ENCODE measurements at places on chromosomes 2 and 18.
A peak's percentile ranks its signal among the peaks of the same experiment; 100 is the strongest.

DNA sequence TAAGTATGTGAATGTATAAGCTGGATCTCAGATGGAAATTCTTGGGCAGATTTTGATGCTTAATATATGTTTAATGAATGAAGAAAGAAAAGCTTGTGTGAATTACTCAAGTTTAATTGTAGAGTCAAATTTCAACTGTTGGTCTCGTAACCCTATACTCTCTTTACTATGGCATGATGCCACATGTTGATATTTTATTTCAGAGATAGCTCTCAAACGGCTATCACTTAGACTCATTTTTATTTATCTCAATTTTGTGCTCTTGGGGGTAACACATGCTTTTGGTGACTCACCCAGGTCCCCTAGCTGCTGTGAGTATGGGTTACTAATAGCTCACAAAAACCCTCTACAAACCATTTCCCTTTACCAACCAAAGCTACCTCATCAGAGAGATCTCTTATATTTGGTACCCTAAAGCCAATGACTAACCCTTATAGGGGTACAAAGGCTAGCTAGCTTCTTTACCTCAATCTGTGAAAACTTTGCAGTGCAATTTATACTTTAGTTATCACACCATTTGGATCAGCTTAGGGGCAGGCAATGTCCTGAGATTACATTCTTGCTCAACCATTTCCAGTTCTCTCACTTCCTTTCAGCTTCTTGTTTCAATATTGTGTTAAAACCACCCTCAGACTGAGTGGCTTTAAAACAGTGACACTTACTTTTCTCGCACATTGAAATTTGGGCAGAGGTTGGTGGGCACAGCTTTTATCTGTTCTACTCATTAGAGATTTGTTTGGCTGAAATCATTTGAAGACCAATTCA lies 240.3 kb downstream of the CDH7 start:
- no peak for DNase-seq

- DNase-seq, result no peak
Observed at GRCh38 chr2:106953779-106954178, 67.8 kb upstream of the ST6GAL2 start.

- no peak for DNase-seq
Observed at GRCh38 chr2:54073796-54074195, 41.6 kb upstream of the ACYP2 start.

- no peak for DNase-seq
Observed at GRCh38 chr2:104465981-104466380, 387.9 kb upstream of the POU3F3 start.

DNA sequence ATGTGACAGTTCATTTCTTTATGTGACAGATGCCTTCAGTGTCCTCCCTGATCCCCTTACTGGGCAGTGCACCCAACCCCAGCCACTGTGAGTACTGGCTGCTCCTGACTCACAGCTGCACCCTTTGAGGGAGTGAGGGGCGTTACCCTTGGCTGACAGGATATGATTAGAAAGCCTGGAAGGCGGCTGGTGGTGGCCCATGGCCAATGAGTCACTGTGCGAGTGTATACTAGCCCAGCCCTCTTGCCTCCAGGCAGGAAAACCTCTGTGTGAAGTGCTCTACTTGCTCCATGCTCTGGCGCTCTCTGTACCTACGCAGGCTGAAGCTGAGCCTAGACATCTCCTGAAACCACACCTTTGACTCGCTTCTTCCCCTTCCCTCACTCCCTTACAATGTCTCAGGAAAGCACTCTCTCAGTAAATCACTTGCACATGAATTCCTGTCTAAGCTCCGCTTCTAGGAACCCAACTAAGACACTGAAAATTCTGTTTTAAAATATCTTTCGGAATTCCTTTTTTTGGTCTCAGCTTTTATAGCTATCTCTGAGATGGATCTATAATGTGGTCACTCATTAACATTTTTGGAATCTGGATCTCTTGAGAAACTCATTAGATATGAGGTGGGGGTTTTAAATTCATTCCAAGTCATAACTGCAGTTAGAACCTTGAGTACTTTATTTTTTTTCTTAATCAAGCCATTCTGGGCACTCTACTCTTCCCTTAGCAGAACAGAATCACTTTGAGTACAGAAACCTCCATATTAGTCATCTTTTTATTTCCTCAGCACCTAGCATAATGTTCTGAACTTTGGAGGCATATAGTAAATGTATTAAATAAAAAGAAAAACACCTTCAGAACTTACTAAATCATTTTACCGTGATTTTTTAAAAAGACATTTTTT lies 25.3 kb upstream of the STAM2 start:
- DNase-seq, result no peak

DNA sequence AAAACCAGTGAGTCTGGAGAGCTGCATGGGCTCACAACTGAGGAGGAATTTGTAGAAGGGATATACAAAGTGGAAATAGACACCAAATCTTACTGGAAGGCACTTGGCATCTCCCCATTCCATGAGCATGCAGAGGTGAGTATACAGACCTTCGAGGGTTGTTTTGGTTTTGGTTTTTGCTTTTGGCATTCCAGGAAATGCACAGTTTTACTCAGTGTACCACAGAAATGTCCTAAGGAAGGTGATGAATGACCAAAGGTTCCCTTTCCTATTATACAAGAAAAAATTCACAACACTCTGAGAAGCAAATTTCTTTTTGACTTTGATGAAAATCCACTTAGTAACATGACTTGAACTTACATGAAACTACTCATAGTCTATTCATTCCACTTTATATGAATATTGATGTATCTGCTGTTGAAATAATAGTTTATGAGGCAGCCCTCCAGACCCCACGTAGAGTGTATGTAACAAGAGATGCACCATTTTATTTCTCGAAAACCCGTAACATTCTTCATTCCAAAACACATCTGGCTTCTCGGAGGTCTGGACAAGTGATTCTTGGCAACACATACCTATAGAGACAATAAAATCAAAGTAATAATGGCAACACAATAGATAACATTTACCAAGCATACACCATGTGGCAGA lies 3.6 kb downstream of the TTR start:
- DNase-seq, result no peak

DNA sequence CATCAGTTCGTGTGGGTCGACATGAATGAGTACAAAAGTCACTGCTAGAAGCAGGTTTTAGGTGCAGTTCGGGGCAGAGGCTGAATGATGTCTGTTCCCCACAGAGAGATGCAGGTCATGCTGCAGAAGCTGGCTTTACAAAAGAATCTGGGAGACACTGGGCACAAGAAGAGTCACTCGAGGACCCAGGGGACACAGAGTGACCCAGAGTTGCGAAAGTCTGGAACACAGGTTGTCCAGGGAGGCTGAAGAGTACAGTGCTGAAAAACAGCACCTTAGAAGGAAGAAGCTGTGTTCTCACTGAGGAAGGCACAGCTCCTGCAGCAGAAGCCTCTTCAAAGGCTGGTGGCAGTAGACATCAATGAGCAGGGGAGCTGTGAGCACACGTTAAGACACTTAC lies 14.8 kb downstream of the CACNB4 start:
- no peak for DNase-seq

- peak; percentile 75 for DNase-seq
Observed at GRCh38 chr18:34493566-34494358, 216.3 kb upstream of the DTNA start.

DNA sequence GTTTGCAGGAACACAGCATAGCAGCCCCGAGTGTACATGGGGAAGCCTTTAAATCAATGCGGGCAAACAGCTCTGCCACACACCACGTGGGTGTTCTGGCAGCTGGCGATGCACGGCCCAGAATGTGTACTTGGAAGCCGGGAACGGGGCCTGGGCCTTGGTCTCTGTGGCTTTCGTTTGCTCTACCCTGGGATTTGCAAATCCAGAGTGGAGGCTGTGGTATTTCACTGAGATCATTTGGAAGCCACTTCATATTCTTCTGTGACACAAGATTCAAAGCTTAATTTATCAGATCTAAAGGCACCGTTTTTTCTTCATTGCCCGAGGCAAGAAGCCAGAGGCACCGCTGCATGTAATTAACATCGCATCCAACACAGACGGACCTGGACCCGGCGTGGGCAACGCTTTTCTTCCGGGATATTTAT lies 246.3 kb upstream of the MYT1L start:
- DNase-seq, result peak; percentile 72

GRCh38 chr18:68354176-68354575 lies 360.7 kb downstream of the TMX3 start:
- no peak for DNase-seq

GRCh38 chr2:60544954-60545560 lies 8.4 kb downstream of the BCL11A start:
- no peak for DNase-seq

GRCh38 chr2:219155054-219155644 lies 5.5 kb downstream of the NHEJ1 start:
- DNase-seq, result peak; percentile 67

DNA sequence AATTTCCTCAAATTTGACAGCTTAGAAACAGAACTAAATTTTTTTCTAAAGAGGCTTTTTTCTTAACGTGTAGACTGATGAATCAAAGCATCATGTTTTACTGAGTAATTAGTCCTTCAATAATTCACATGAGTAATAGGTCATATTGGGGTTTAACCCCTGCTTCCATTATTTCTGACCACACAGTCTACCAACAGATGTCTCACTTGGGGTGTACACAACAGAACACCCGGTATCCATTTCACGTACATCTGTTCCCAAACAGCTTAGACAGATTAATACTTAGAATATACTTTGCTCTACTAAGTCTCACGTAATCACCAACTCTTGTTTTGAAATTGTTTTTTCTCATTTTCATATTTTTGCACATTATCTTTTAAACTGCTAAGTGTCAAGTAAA lies 14.8 kb downstream of the CERKL start:
- DNase-seq, result no peak

GRCh38 chr2:54103454-54104314 lies 11.7 kb upstream of the ACYP2 start:
- DNase-seq, result no peak

GRCh38 chr2:36963106-36963505 lies 3.2 kb downstream of the STRN start:
- no peak for DNase-seq

- DNase-seq, result no peak
Observed at GRCh38 chr18:72530622-72531021, 13.5 kb downstream of the CBLN2 start.

DNA sequence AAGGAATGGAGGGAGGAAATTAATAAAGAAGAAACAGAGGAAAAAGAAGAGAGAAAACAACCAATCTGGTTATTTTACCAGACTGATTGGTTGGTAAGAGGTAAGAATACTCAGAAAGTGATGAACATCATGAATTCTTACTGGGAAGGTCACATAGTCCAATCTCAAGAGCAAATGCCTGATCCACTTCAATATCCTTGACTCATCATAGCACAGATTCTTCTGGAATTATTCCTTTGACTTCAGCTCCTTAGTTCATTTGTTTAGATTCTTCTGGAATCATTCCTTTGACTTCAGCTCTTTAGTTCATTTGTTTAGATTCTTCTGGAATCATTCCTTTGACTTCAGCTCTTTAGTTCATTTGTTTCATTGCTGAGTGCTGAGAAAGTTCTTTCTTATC lies 2030.6 kb upstream of the CELF4 start:
- no peak for DNase-seq

DNA sequence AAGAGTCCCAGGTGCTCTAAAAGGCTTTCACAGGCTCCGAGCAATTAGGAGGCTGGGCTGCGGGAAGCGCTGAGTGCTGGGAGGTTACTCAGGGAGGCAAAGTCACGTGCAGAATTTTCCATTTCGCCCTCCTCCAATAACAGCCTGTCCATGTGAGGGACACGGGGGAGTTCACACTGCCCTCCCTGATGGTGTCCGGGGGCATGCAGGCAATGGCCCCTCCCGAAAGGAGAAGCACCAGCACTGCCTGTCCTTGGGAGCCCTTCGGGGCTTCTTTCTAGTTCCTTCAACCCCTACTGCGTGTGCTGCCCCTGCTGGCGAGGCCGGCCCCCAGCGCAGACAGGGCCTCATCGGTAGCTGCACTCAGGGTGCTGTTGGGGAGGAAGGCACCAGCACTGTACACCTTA lies 63.1 kb upstream of the HPCAL1 start:
- no peak for DNase-seq

Data from NCI-H1092 (cell line).